AG08395 (cell line): ENCODE measurements at places on chromosomes 4 and X.

- peak; percentile 13 for DNase-seq
Measured at GRCh38 chr4:19224820-19225219, 1026.9 kb upstream of the SLIT2 start.

GRCh38 chrX:1591863-1592469, 562 bp downstream of the AKAP17A start:
- peak; percentile 20 for DNase-seq

DNA sequence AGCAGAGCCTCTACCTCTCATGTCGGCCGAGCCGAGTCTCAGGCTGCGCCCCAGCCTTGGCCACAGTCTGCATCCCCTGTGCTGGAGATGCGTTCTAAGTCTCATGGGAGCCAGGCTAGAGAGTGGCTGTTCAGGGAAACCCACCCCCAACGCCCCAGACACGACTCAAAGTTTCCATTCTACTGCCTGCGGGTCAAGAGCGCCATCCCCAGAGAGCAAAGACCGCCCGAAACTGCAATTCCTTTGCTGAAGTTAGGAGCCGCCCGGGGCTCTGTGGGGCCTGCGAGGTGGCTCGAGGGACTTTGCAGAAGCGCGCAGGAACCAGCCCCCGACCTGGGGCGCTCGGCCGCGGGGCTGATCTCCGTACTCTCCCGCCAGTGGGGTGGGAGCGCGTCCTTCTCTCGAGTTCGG, 10.0 kb upstream of the ELF4 start:
- DNase-seq, result no peak

DNA sequence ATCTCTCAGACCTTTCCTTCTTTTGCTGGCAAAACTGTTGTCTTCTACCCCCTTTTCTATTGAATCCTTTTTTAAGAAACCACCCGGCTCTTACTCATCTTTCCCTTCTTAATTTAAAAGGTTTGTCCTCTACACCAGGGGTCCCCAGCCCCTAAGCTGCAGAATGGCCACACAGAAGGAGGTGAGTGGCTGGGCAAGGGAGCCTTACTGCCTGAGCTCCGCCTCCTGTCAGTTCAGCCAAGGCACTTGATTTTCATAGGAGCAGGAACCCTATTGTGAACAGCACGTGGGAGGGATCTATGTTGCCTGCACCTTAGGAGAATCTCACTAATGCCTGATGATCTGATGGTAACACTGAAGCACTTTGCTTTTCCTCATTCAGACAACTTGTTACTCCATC, 726.3 kb upstream of the INTU start:
- no peak for DNase-seq
